Progenitor cell of endocrine pancreas (in vitro differentiated cells): ENCODE measurements at places on chromosomes 7 and 10. TPM values are rescaled to one million over a fixed set of nuclear protein-coding genes. Genes with fewer than 3 reads are reported as not detected.
A peak's percentile ranks its signal among the peaks of the same experiment; 100 is the strongest.

DNA sequence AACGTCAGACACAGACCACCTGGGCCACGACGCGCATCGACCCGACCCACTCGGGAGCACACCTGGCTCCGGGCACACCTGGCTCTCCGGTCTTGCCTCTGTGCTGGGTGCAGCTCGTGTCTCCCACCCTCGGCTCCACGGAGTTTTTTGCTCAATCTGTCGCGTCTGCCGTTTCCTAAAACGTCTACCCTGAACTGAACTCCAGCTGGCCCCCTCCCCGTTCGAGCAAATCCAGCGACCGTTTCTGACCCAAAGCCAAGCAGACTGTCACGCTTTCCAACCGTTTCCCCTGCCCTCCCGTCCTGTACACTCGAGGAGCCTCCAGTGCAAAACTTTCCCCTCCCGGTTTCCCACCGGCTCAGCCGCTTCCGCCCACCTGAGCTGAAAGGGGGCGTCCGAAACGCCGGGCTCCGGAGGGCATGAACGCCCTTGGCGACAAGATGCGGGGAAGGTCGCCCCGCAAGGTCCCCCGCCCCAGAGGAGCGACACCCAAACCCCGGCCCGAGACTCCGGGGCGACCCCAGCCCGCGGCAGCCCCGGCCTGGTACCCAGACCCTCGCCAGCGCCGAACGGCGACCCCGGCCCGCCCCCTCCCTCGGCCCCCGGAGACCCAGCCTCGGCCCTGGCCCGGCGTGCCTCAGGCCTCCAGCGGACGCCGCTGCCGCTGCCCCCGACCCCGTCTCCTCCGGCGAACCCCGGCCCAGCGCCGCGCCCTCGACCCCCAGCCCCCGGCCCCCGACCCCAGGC, 557 bp downstream of the CYTH3 start:
- peak; percentile 29 for DNase-seq

- no peak for DNase-seq
These were observed 30.7 kb downstream of the COA1 start for GRCh38 chr7:43698460-43699255.

DNA sequence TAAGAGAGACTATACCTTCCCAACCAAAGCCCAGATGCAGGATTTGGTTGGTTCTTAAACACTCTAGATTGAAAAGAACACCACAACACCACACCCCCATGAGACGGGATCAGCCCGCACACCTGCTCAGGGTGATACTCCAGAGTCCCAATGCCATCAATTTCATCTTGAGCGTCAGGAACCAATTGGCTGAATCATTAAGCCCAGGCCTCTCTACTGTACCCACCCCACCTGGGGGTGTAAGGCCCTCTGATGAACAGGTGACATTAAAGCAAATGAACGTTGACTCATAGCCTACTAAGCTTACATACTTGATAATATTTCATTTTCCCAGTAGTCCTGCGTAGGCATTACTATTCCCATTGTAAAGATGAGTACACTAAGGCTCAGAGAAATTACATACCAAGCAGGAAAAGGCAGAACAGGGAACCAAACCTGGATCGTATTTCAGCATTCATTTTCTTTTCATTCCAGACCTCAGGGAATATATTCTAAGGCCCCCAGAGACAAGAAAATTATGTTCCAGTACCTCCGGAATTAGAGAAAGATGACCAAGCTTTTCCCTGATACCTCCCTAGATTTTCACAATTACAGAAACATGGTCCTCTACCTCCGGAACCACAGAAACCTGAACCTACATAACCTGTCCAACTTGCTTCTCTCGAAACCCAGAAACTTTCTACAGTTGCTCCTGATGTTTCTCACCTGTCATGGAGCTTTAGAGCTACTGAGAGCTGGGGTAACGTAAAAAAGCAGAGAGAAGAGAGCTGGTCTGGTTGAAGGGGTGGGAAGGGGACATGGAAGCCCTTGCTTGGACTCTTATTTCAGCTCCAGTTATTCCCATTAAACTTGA, 43.1 kb upstream of the KDM7A start:
- no peak for DNase-seq

RNF148 gene
- total RNA-seq: 0.26 and 0.40 TPM in 2 replicates

ADAM22 gene
- total RNA-seq: 14.4 and 15.8 TPM in 2 replicates
